Stimulated activated CD8-positive, alpha-beta memory T cell treated with anti-CD3 and anti-CD28 coated beads, Interleukin-15, amount 100 ng/mL, for 1 hour (primary cell): ENCODE measurements at places on chromosomes 1 and 21.

DNA sequence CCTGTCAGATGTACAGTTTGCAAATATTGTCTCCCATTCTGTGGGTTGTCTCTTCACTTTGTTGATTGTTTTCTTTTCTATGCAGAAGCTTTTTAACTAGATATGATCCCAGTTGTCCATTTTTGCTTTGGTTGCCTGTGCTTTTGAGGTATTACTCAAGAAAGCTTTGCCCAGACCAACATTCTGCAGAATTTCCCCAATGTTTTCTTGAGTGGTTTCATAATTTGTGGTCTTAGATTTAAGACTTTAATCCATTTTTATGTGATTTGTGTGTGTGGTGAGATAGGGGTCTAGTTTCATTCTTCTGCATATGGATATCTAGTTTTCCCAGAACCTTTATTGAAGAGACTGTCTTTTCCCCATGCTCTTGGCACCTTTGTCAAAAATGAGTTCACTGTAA lies 116.9 kb downstream of the DUSP10 start:
- DNase-seq, result no peak

- DNase-seq, result no peak
Measured at GRCh38 chr1:4046836-4047461, 146.9 kb upstream of the C1orf174 start.

DNA sequence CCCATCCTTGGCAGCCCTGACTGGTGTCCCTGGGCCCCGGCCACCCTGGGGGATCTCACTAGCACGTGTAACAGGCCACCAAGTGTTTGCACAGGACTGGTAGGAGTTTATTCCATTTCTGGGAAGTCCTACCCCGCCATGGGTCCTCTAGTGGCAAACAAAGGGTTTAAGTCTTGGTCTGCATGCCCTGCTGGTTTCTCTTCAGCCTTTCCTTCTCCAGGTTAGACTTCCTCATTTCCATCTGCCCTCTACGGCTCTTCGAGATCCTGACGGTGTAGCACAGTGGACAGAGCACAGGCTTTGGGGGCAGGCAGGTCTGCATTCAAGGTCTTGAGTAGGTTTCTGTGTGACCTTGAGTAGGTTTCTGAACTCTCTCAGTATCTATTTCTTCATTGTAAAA lies 2.8 kb downstream of the AGTRAP start:
- no peak for DNase-seq

GRCh38 chr21:26800001-26800400 lies 45.2 kb downstream of the ADAMTS1 start:
- DNase-seq, result no peak

DNA sequence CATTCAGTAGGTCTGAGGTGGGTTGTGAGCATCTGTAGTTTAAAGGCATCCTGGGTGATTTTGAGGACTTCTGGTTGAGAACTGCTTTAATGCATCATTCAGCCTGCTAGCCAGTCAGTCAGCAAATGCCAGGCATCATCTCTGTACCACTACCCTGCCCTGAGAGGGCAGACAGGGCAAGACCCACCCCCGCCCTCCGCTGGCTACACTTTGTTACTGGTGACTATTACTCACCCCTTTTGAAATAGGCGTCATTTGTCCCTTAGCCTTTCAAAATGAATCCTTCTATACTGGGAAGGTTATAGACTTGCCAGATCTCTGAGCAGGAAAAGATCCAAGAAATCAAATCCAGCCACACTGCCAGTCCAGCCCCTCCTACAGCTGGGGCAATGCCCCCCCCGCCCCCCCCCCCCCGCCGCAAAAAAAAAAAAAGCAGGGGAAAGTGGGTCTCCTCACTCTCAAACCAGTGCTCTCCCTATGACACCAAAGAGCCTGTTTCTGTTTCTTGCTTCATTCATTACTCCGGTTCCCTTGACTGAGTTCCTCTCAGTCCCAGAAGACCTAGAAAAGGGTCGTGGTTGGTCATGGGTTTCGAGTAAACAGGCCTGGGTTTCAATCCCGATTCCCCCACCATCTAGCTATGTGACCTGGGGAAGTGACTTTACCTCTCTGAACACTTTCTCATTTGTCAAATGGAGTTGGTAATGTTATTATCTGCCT lies 4.4 kb downstream of the SELENON start:
- no peak for DNase-seq

DNA sequence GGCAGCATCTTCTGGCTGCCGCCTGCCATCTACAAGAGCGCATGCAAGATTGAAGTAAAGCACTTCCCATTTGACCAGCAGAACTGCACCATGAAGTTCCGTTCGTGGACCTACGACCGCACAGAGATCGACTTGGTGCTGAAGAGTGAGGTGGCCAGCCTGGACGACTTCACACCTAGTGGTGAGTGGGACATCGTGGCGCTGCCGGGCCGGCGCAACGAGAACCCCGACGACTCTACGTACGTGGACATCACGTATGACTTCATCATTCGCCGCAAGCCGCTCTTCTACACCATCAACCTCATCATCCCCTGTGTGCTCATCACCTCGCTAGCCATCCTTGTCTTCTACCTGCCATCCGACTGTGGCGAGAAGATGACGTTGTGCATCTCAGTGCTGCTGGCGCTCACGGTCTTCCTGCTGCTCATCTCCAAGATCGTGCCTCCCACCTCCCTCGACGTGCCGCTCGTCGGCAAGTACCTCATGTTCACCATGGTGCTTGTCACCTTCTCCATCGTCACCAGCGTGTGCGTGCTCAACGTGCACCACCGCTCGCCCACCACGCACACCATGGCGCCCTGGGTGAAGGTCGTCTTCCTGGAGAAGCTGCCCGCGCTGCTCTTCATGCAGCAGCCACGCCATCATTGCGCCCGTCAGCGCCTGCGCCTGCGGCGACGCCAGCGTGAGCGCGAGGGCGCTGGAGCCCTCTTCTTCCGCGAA lies 3.8 kb downstream of the CHRNB2 start:
- DNase-seq, result no peak

DNA sequence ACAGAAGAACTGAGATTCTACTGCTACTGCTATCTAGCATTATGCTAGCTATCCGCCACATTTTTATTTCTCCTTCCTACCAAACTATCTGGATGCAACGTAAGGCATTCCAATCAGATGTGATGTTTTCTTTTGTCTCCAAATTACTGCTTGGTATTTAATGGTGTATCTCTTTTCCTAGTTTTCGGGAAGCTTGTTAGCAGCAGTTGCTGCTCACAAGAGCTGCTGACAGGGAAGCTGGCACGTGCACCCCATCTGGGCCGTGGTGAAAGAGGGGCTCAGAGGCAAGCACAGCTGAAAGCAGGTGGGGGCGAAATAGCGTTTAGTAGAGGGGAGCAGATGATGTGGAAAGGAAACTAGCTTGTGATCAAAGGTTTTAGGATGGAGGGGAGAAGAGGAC lies 57.3 kb downstream of the JAK1 start:
- DNase-seq, result no peak

GRCh38 chr1:41591891-41592290 lies 107.4 kb upstream of the EDN2 start:
- DNase-seq, result no peak

GRCh38 chr1:69438056-69438795 lies 129.5 kb upstream of the LRRC7 start:
- DNase-seq, result no peak

DNA sequence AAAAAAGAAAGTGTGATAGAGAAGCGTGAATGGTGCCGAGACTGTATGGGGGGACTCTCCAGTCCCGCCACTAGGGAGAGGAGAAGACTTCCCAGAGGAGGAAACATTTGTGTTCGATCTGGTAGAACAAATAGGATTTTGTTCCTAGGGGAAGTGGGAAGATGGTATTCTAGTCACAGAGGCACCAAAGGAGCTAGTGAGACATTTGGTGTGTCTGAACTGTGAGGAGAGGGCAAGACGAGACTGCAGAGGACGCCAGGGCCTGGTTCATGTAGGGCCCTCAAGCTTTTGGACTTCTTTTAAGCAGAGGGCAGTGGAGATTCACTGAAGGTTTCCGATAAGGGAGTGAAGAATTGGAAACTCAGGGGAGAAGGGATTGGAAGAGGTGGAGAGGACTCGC lies 2.9 kb downstream of the BTBD19 start:
- no peak for DNase-seq

DNA sequence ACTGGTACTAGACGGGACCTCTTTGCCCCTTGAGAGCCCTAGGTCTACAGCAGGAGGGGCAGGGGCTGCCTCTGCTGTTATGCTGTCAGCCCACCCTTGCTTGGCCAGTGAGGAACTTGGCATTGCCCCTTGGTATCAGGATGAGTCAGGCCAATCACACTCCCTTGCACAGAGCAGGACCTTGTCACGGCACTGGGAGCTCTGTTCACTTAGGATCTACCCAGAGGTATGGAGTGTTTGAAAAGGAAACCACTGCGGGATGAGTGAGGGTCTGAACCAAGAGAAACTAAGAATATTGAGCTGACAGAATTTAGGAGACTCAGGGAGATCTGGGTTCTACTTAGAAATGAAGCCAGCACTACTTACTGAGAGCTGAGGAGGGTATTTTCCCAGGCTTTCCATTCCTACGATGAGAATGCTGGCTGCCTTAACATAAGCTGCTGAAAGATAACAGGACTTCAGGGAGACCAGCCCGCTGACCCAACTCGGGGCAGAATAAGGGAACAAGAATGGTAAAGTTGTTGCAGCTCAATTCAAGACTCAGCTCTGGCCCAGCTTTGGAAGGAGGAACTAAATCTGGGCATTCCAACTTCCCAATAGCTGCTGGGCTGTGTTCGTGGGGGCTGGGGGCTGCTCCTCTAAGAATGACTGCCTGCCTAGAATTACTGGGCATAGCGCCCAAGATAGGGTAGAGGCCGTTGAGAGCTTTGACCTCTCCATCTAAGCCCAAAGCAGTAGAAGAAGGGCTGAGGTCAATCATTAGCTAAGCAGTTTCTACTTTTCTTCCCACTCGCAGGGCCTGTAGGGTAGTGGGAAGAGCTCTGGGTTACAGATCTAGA lies 1.5 kb downstream of the FABP3 start:
- DNase-seq, result no peak

GRCh38 chr1:10449751-10450150 lies at the start of gene CORT:
Gene CORT, plus strand, starts transcription at chr1:10450031. Its CDS starts 193 bp downstream, at chr1:10450224.
- no peak for DNase-seq

GRCh38 chr1:232138044-232138443 lies 491.9 kb downstream of the SIPA1L2 start:
- DNase-seq, result no peak

- no peak for DNase-seq
Measured at GRCh38 chr1:56052041-56052440, 527.3 kb downstream of the PLPP3 start.

DNA sequence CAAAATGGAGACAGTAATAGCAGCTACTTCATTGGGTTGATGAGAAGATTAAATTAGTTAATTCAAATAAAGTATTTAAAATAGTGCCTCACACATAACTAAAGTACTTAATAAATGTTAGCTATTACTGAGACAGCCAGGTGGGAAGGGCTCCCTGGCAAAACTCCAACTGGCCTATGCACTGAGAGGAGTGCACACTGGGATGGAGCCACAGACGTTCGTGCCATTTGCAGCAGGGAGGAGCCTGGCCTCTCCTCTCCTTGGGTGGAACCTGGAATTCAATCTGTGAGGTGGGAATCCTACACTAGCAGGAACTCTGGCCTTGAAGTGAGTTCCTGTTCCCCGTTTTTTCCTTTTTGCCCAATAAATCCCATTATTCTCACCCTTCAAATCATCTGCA lies 28.1 kb downstream of the SLC5A9 start:
- no peak for DNase-seq

- no peak for DNase-seq
Measured at GRCh38 chr21:14358775-14359174, 24.2 kb downstream of the HSPA13 start.

GRCh38 chr1:201883266-201883665 lies 5.4 kb upstream of the SHISA4 start:
- DNase-seq, result no peak

DNA sequence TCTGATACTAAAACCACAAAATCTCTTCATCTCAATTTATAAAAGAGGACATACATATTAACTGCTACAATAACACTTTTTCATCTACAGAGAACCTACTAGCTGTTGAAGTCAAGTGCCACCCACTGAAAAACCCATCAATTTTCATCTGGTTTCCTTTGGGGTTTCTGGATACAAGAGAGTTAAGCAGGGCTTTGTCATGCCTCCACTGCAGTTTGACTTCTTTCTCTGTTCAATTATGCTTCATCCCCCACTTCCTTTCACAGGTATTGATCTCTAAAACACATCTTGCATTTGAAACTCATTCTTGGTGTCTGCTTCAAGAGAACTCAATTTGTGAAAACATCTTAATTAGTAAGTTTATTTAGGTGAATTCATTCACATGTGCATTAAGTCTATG lies 60.5 kb upstream of the ANGPTL3 start:
- DNase-seq, result no peak

DNA sequence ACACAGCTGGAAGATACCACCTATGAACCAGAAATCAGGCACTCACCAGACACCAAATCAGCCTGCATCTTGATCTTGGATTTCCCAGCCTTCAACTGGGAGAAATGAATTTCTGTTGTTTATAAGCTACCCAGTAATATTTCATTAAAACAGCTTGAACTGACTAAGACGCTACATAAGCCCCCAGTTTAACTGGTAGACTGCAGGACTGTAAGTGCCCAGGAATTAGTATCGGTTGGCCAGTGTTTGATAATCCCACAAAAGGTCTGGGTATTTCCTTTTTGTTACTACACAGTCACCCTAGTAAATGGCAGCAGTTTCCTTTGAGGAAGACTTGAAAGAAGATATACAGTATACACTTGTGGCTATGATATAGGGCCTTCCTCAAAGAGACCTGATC lies 7.3 kb upstream of the SLC35D1 start:
- DNase-seq, result no peak

- no peak for DNase-seq
Measured at GRCh38 chr1:50289495-50289894, 133.7 kb downstream of the DMRTA2 start.

DNA sequence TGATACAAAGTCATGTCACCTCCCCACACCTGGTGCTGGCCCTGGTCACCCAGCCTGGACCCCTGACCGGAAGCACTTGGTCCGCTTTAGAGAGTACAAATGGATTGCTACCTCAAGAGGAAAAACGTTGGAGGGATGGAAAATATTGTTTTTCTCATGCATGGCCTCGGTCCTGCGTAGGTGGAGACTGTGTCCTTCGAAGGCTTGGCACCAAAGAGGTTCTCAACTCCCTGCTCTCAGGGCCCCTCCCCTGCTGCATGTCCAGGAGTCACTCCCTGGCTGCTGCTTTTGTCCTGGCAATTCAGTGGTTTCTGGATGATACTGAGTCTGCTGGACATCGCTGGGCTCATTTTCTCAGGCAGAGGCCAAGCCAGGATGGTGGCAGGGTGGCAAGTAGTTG lies 529.8 kb downstream of the KIF26B start:
- no peak for DNase-seq

DNA sequence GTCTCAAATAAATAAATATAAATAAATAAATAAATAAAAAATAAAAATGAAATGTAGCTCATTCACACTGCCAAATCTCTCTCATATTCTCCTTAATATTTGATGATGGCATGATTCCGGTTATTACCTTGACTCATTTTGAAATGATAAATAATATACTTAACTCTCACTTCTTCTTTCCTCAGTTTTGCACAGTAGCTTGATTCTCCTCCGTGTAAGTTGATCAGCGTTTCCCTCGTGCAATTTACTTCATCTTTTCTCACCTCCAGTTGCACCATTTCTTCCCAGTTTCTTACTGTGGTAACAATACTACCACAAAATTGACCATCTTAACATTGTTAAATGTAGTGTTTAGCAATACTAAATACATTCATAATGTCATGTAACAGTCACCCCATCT lies 111.6 kb downstream of the RIPK4 start:
- no peak for DNase-seq
